ENCODE measurements at places on chromosomes 16 and 17. TPM values are rescaled to one million over a fixed set of nuclear protein-coding genes. Genes with fewer than 3 reads are reported as not detected.

GRCh38 chr16:14131774-14132695 is 60.9 kb downstream of the MRTFB start:
- no peak for DNase-seq

DNA sequence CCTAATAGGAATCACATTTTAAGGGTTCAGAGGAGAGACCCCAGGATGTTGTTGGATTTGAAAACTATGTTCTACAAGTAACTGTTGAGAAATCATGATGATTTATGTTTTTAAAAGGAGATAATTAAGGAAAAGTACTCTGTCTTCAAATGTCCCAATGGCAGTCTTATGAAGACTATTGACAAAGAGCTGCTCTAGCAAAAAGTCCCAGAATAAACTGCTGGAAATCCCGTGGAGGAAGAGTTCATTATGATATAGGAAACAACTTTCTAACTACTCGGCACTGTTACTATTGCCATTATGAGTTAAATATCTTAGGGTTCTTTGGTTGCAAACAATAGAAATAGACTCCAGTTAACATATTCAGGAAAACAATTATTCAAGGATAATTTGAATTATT is 65.6 kb upstream of the GAS7 start:
- no peak for DNase-seq

DNA sequence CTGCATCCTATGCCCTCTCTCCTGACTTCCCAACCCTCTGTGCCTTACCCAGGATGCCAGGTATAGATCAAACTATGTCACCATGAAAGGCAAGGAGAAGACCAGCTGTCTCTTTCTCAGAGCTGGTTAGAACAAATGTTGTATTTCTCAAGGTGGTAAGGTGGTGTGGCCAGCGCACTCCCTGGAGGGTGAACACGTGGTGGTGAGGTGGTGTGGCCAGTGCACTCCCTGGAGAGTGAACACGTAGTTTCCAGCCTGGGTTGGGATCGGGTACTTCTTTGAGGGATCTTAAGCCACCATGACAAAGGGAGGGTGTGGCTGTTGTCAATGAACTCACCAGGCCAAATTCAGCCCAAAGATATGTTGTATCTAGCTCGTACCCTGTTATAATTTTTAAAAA is 26.8 kb downstream of the KATNIP start:
- DNase-seq, result no peak

DNA sequence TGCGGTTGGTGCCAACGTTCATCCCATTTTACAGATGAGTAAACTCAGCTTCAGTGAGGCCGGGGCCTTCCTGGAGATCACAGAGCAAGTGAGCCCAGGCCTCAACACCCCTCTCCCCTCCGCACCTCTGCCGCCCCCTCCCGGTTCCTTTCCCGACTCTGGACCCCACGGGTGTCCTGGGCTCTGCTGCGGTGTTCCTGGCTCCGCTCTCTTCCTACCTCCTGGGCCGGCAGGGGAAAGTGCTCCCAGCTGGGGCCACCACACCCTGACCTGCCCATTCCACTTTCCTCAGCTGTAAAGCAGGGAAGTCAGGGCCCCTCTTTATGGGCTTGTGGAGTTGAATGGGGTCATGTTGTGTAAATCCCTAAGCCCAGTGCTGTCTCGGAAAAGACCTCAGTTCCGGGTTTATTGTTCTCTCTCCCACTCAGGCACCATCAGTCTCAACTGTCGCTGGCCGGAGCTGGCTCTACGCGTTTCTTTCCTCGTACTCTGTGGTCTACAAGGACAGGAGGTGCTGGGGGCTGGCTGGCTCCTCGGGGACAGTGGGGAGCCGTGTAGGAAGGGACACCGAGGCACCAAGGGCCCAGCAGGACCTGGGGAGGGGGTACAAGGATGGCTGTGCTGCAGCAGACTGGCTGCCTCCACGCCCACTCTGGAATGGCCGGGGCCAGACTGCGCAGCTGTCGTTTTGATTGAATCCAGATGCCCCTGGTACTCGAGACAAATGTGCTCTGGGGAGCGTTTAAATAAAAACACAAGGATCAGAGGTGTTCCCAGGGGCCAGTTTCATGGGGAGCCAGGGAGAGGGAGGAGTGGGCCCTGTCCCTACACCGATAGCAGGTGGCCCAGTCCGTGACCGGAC is 21.7 kb upstream of the ACSF3 start:
- no peak for DNase-seq

GRCh38 chr16:8567355-8568230 is 22.7 kb downstream of the TMEM114 start:
- DNase-seq, result peak; percentile 85

GRCh38 chr17:80523956-80524712 is 20.5 kb upstream of the RPTOR start:
- no peak for DNase-seq

- no peak for DNase-seq
Measured at GRCh38 chr17:17874478-17874877, 37.7 kb upstream of the SREBF1 start.

SLC2A4 gene
- 0.25 TPM for total RNA-seq

- no peak for DNase-seq
Measured at GRCh38 chr17:49600949-49601348, 25.3 kb downstream of the NXPH3 start.

BICDL2 gene
- total RNA-seq, result 0.92 TPM
